ENCODE measurements at places on chromosomes 1 and 21. TPM values are rescaled to one million over a fixed set of nuclear protein-coding genes. Genes with fewer than 3 reads are reported as not detected.
A peak's percentile ranks its signal among the peaks of the same experiment; 100 is the strongest.

Gene ACADM
- total RNA-seq, result 174 TPM

Gene GPR25
- total RNA-seq, result not detected

DNA sequence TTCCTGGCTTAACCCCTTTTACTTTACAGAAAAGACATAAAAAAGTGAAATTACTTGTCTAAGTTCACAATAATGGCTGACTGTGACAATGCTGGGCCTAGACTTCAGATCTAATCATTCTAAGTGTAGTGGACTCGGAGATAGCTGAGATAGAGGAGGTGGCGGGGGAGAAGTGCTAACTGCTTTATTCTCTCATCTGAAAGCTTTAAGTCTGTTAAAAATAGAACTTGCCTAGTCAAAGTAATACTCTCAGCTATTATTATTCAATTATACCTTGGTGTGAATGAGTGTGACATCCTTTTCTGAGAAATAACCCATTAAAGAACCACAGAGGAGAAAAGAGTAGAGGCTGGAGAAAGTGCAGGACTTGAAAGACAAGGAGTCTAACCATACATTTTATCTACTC, 96.1 kb upstream of the OLIG2 start:
- DNase-seq, result no peak

- DNase-seq, result no peak
Measured at GRCh38 chr1:52328615-52329014, 37.4 kb downstream of the CC2D1B start.

Gene ABCA4
- total RNA-seq, result 0.14 TPM

- no peak for DNase-seq
Measured at GRCh38 chr1:26387447-26387846, 14.9 kb upstream of the ZNF683 start.

DNA sequence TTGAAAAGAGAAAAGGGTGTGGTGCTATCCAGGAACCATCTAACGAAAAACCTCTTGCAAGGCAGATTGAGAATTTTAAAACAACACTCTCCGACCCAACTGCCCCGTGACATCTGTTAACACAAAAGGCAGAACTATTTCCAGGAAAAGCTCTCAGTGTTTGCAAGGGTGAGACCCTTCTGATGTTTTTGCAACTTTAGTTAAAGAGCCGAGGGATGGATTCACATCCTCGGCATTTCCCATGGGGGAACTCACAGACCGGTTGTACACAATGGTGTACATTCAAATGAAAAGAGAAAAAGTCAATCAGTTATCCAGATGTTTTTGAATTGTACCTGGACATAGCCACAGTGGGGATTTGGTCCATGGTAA, 120.0 kb downstream of the NGF start:
- no peak for DNase-seq

DNA sequence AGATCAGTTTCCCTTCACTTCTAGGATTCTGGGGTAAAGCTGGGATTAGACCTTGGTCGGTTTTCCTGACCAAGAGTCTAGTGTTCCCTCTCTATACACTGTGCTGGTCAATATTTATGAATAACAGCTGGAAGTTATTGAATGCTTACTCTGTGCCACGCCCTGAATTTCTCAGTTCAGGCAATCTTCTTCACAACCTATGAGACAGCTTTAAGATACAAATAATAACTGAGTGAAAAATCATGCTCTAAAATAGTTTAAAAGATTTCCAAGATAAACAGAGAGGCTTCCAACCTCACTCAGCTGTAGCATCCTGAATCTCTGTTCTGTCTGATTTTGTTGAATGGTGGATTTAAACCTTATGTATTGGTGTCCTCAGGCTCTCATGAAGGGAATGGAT, 72.2 kb downstream of the GNG12 start:
- DNase-seq, result no peak

Gene LCE2A
- not detected for total RNA-seq

DNA sequence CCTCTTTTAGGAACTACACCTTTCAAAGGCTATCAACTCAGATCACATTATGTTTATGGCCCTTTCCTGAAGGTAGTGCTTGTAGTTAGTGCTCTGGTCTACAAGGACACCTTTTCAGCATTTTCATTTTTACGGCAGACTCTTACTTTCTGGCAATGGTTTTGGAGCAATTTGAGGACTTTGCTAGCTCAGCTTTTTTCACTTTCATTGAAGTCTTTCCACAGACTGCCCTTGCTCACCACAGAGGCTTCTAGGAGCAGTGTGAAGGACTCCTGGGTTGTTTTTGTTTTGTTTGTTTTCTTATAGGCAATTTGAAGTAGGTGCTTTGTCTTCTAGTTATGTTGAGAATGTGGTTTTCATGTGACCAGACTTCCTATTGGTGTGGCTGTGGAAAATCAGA, 43.1 kb downstream of the CD55 start:
- DNase-seq, result no peak

GRCh38 chr1:154609398-154610380, 1.7 kb upstream of the ADAR start:
- no peak for DNase-seq

GRCh38 chr21:37041706-37042271, 31.1 kb downstream of the PIGP start:
- DNase-seq, result no peak

DNA sequence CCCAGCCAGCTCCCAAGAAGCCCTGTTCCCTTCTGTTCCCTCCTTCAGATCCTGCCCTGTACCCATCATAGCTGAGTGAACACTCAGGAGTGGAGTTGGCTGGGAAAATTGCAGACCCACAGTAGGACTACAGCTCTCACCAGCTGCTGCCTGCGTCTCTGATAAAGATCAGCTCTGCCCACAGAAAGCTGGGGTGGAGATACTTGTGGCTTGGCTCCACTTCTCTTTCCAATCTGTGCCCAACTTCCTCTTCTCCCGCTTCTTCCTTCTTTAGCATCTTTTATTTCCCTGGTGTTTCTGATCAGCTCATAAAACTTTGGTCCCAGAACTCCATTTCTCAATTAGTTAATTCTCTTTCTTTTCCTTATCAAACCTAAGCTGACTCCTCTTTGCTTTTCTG, 5.5 kb upstream of the CD1A start:
- no peak for DNase-seq

Gene NBPF4
- not detected for total RNA-seq

DNA sequence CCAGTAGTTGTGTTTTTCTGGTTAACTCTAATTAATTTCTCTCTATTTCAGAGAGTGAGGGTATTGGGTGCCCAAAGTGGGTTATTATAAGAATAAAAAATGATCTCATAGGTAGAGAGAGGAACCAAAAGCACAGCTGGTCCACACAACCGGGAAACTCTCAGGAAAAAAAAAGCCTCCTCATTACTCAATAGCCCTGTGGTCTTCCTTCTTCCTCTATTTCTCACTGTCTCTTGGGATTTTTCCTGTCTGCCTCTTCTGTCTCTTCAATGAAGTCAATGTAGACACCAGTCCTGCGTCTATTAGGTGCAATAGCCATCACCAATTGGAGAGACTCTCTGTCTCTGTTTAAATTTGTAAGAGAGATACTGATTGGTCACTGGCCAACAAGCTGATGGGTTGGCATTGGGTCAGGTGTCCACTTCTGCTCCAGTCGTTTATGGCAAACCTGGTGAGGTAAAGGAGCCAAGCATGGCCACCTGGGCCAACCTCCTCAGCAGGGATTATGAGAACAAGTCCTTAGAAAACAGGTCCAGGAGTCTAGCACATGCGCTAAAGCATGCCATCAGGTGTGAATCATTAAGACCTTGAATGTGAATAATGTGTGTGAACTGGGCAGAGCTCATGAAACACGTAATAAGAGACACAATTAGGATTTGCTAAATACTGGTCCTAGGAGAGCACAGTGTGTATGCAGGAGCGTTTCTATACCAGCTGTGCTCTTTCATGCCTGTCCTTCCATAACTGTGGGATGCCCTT, 443.0 kb upstream of the RUNX1 start:
- DNase-seq, result no peak

GRCh38 chr1:116997066-116997465, 4.5 kb upstream of the CD101 start:
- no peak for DNase-seq

DNA sequence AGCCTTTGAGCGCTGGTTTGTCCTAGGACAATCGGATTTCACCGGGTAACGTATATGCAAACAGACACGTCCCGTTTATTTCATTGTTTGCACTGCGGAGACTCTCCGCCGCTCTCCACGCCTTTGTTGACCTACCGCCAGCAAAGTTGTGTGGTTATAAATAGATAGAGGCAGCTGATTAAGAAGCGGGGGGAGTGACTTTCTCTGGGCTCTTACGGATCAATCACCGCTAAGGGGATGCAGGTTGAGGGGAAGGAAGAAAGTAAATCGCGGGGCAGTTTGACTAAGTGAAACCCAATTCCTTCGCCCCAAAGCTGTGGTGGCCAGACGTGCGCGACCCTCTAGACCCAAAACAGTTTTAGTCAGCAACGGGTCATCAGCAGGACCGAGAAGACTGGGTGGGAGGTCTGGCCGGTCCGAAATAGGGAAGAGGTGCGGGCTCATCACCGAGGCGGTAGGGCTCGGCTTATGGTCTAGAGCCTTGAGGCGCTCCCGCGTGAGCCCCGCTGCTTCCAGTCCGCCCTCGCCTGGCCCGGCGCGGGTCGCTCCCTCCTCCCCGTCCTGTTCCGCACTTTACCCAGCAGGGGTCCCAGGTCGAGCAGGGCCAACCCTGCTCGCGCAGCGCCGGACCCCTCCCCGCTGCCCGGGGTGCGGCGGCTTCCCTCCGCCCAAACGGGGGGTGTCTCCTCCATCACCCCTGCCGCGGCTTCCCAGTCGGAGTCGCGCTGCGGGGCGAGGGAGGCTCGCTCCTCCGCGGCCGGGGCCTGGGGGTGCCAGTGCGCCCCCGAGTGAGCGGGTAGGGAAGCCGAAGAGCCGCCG, 120.8 kb upstream of the RRP15 start:
- DNase-seq, result peak; percentile 32

DNA sequence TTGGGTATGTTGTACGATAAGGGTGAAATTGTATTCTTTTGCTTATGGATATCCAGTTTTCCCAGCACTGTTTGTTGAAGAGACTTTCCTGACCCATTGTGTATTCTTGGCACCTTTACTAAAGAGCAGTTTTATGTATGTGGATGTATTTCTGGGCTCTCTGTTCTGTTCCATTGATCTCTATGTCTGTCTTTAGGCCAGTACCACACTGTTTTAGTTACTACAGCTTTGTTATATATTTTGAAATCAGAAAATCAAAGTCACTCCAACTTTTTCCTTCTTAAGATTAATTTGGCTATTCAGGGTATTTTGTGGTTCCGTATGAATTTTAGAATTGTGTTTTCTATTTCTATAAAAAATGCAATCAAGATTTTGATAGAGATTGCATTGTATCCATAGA, 62.8 kb upstream of the C1orf146 start:
- DNase-seq, result no peak

GRCh38 chr1:56360021-56360420, 219.3 kb downstream of the PLPP3 start:
- DNase-seq, result no peak

- DNase-seq, result no peak
Measured at GRCh38 chr21:36676039-36676950, 22.6 kb upstream of the SIM2 start.

All from heart right ventricle (tissue), 16 donors.